BJ (cell line): ENCODE measurements at places on chromosomes 2 and 18.
A peak's percentile ranks its signal among the peaks of the same experiment; 100 is the strongest.

GRCh38 chr2:95278051-95278471 is 3.8 kb downstream of the PROM2 start:
- DNase-seq, result no peak

DNA sequence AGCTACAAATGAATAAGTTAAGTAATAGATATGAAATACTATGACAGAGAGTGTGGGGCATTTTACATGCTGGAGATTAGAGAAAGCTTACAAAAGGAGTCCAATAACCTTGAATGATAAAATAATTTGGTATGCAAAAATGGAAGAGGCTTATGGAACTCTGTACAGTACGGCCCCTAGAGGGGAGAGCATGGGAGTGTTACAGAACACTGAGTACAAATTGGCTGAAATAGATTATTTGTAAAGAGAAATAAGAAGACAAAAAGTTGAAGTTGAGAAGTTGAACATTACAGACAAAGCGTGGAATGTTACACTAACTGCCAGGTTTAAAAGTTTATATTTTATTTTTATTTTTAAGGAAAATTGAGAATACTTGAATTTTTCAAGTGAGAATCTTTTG is 192.1 kb upstream of the DOK6 start:
- DNase-seq, result no peak

DNA sequence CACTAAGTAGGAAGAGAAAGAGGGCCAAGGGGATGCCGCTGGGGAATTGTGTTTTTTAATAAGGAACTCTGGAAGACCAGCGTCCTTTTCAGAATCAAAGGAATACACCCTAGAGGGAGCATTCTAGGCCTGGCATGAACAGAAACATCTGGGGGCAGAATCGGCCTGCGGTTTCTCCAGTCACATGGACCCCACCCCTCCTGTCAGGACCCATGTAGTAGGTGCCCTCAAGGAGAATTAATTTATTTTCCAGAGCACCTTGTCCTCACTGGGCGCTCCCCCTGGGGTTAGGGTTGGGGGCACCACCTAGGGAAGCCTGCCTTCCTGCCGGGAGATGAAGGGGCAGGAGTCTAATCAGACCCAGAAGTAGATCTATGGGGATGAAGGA is 44.2 kb downstream of the TMEM37 start:
- DNase-seq, result no peak

DNA sequence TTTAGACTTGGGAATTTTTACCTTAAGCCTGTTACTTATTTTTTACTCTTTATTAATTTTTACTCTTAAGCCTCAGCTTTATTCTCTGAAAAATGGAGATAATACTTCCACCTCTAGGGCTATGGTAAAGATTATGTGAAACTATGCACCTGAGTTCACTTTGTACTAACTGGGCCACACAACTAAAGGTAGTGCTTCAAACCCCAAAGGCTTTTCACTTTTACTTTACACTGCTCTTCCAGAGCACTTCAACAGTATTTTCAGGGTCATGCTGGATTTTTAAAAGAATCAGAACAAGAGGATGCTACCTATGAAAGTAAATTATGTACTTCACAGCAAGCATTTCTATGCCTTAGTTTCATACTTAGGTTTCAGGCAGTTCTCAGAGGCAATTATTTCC is 27.8 kb downstream of the MEX3C start:
- no peak for DNase-seq

- DNase-seq, result no peak
These were observed 62.7 kb downstream of the ASB1 start for GRCh38 chr2:238489431-238489830.

DNA sequence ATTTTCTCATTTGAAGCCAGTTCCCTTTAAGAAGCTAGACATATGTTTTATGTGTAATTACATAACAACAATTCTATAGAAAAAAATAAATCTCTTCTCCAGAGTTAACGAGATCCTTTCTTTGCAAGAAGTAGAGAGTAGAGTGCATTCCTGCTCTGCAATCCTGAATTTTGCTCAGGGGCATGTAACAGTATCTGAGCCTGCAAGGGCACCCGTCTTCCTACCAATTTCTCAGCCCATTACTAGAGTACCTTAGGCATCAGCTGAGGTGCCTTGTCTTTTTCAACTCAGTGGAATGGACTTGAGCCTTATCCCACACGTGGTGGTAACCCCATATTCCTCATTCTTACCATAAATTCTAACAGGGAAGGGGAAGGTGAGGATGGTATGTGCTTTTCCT is 205.9 kb downstream of the IKZF2 start:
- no peak for DNase-seq

DNA sequence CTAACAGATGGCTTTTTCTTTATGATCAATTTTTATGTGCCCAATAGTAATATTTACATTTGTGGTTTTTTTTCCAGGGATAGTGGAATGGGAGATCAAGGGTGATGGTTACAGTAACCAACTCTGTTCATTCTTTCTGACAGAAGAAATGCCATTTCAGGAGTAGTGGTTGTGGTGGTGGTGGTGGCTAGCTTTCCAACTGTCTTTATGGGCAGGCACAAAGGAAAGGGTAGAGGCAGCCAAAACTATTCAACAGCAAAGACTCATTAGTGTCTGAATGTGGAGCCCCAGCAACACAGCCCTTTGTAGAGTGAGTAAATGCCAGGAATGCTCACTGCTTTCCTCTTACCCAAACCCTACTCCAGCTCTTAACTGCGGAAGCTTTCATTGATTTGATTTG is 227.7 kb downstream of the RND3 start:
- no peak for DNase-seq

DNA sequence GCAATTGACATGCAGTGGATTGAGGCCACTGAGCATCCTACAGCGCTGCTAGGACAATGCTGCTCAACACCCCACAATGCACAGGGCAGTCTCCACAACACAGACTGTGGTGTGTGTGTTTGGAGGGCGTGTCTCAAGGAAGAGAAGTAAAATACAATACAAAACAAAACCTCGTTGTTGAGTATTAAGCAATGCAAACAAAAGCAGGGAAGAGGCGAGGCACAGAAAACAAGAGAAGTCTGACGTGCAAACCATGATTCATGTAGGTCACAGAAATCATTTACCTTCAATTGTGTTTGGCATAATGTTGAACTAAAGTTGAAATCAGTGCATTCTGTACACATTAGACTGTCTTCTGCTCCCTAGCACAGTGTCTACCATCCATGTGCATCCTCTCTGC is 260.9 kb downstream of the PHLPP1 start:
- no peak for DNase-seq

DNA sequence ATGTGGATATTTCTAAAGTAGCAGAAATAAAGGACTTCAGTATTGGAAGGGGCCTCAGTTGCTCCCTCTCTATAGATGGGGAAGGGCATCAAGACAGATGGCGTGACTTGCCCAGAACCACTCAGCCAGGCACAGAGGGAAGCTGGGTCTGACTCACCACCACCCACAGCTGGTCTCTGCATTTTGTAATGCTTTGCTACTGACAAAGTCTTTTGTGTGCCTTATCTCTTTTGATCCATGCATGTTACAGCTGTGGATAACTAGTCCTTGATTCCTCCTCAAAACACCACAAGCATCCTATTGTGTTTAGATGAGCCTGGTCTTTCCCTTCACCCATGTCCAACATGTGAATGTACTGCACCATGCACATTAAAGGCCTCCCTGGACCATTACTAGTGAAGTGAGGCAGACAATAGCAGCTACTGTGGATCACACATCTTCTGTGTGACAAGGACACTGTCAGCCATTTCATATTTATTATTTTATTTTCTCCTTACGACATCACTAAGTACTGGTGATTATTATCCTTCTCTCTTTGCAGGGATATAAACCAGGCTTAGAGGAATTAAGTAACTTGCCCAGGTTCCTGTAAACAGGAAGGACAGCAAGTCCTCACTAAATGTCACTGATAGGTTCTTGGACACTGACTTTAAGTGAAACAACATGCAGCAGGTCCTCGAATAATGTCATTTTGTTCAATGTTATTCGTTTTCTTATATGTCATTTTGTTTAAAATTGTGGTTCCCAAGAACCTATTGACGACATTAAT is 29.6 kb upstream of the IL37 start:
- peak; percentile 82 for DNase-seq

DNA sequence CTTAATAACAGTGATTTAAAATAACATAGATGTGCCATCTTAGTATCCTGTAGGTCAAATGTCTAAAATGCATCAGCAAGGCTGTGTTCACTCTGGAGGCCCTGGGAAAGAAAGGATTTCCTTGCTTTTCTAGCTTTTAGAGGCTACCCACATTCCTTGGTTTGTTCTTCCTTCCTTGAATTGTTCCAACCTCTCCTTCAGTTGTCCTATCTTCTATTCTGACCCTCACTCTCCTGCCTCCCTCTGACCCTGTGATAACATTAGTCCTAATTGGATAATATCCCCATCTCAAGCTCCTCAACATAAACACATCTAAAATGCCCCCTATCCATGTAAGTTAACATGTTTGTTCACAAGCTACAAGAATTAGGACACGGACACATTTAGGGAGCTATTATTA is 733.5 kb downstream of the SOCS6 start:
- no peak for DNase-seq

DNA sequence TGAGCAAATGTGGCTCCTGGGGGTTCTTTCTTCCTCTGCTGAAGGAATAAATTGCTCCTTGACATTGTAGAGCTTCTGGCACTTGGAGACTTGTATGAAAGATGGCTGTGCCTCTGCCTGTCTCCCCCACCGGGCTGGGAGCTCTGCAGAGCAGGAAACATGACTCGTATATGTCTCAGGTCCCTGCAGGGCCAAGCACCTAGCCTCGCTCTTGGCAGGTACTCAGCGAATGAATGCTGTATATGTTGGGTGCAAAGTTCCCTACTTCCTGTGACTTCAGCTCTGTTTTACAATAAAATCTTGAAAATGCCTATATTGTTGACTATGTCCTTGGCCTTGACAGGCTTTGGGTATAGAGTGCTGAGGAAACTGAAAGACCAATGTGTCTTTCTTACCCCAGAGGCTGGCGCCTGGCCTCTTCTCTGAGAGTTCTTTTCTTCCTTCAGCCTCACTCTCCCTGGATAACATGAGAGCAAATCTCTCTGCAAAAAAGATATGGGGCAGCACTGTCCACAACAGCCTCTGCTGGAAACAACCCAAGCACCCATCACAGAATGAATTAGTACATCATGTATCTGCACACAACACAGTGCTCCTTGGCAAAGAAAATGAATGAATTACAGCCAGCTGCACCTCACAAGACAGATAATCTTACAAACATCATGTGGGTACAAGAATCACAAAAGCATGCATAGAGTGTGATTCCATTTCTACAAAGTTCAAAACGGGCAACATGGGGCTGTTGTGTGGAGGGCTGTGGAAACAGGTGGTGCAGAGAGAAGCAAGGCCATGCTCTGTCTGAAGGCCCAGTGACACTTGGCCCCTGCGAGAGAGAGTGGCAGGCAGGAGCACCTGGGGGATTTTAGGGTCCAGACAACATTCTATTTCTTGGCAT is 6.6 kb downstream of the IL1RN start:
- DNase-seq, result no peak

DNA sequence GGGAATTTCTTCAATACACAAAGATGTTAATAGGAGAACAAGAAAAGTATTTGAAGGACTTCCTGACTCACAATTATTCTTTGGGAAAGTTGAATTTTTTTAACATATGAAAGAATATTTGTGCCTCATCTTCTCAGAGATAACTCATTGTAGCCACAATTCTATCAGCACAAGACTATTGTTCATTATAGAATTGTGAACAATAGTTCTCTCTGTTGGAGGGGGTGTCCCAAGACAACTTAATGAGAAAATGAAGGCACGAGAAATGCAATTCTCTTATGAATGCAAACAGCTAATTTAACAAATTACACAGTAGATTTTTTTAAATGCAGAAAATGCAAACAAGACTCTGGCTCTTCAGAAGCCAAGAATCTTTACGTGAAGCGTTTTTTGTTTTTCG is 157.0 kb downstream of the BARD1 start:
- no peak for DNase-seq

GRCh38 chr18:34809451-34810072 is 99.5 kb downstream of the DTNA start:
- DNase-seq, result no peak

- DNase-seq, result no peak
These were observed 164.8 kb downstream of the MYCN start for GRCh38 chr2:16104949-16105668.

DNA sequence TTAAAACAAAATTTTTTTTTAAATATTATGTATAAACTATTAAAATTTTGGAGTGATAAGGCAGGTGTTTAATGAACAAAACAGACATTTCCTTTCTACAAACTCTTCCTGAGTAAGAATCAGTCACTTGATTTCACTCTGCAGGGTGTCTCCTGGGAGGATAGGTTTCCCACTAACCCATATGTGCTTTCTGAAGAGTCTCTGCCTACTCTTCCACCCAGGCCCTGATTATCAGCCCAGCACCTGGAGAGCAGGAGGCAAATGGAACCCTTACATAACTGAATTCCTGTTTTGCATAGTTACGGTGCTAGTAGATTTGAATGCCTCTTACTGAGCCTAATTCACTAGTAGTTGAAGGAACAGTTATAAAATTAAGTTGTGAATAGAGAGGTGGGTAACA is 1718.6 kb downstream of the SUCLG1 start:
- no peak for DNase-seq

- DNase-seq, result no peak
These were observed 993.6 kb upstream of the NXPH2 start for GRCh38 chr2:139773720-139774277.

DNA sequence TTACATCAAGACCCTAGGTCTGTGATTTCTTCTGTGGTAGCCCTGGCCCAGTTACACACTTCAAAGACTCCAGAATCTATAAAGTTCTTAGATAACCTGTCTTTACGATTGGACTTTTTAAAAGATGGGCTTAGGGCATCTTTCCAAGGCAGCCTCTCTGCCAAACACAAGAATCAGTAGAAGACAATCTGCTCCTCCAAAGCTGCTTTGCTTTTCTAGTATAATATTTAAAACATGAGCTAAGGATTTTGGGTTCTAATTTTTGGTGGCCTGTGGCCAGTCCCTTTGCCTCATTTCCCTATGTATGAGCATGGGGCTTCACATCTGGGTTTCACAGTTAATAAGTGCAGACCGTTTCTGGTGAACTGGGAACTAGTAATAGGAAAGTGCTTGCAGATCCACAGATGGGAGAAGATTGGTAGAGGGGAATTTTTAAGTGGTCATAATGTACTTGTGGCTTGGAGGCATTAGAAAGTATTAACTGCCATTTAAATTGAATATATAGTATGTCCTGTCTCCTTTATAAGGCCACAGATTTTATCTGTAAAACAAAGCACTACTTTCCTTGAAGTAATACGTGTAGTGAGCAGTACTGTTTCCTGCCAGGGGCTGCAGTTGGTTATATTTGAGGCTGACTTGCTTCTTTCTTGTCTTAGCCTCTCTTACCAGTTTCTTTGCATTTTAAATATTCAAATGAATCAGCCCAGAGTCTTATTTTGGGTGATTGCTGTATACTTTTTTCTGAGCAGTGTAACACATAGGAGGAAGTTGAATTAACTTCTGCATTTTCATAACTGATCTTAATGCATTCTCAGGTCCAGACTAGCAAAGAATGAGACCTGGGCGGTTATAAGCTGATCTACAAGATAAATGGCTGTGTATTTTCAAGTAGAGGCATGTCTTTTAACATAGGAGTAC is 1.5 kb downstream of the ARPC2 start:
- no peak for DNase-seq

GRCh38 chr2:240363746-240364581 is 71.5 kb upstream of the GPC1 start:
- DNase-seq, result no peak

- DNase-seq, result no peak
These were observed 990.9 kb upstream of the ACVR2A start for GRCh38 chr2:146853741-146854444.
